ENCODE measurements at places on chromosomes 3 and 15. TPM values are rescaled to one million over a fixed set of nuclear protein-coding genes. Genes with fewer than 3 reads are reported as not detected.

P2RY1 gene
- total RNA-seq, result 1.5 TPM

TMEM45A gene
- 2.8 TPM for total RNA-seq

CSPG4 gene
- total RNA-seq, result under 0.01 TPM

ACSBG1 gene
- total RNA-seq, result not detected

GPR15 gene
- total RNA-seq, result not detected

SLC28A1 gene
- total RNA-seq, result not detected

BMF gene
- 3.0 TPM for total RNA-seq

MYRIP gene
- 5.5 TPM for total RNA-seq

PARP3 gene
- 12.4 TPM for total RNA-seq

BCL2A1 gene
- total RNA-seq, result 0.19 TPM

SPG11 gene
- 53.6 TPM for total RNA-seq

GPR27 gene
- total RNA-seq, result not detected

MAGEL2 gene
- total RNA-seq, result not detected

ARGFX gene
- not detected for total RNA-seq

SMCO1 gene
- total RNA-seq, result not detected

Measured in endothelial cell of coronary artery (primary cell).